ENCODE measurements at places on chromosomes 6 and 20.

GRCh38 chr6:156589281-156589680 is 187.9 kb upstream of the ARID1B start:
- DNase-seq, result no peak

GRCh38 chr20:11032611-11033010 is 358.8 kb upstream of the JAG1 start:
- no peak for DNase-seq

DNA sequence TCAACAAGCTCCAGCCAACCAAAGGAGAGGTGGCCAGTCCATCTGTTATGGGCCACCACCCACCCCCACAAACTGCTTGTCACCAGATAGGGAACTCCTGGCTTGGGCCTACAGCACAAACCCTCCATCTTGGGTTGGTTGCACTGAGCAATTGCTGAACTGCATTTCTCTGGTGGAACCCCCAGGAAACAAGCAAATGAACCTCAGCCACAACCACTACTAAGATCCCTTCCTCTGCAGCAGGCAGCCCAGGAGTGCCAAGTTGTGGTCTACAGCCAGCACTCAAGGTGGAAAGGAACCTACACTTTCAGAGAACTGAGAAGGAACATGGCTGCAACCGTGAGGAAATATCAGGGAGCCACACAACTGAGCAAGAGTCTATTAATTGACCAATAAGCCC is 171.6 kb downstream of the TMEM200A start:
- DNase-seq, result no peak

DNA sequence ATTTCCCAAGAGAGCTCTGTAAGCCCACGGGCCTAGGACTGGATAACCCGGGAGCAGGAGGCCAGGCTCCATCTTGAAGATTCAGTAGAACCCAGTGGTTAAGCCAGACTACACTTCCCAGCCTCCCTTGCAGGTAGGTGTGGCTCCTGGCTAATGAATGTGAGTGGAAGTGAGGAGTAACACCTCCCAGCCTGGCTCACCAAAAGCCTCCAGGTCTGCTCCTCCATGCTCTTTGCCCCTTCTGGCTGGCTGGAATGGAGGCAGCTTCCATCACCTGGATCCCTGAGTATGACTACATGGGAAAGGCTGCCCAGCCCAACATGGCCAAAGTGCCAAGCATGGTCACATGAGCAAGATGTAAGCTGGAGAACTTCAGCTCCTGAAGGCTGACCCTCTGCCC is 9.7 kb downstream of the LRRN4 start:
- DNase-seq, result no peak

- peak; percentile 15 for DNase-seq
These were observed 233.6 kb upstream of the SOX4 start for GRCh38 chr6:21359926-21360325.

DNA sequence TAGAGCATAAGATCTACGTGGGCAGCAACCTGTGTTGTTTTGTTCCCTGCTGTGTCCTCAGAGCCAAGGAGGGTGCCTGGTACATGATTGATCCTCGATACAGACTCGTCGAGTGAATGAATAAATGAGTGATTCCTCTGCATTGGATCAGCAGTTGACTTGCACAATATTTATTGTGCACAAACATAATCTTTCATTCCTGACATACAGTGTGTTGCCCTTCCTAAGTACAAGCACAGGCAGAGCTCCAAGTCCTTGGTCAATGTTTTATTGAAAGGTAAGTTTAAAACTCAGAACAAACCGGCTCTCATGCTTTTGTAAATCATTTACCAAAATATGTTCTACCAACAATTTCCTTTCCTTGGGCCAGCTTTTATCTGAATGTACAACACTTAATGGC is 57.4 kb downstream of the STMND1 start:
- DNase-seq, result no peak

DNA sequence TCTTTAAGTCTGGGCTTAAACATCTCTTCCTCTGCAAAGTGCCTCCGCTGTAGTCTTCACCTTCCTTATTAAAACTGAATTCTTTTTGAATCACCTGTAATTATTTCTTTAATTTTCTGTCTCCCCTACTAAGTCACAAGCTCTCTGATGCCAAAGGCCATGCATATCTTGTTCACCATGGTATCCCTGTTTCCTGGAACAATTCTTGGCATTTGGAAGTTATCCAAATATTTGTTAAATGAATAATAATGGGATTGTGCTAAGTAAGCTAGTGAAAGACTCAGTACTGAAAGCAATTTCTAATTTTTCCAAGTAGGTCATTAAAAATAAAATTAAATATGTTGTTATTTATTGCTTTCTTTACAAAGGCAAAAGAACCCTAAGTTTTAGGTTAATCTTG is 12.2 kb downstream of the SNAP91 start:
- DNase-seq, result no peak

- no peak for DNase-seq
These were observed 101.8 kb downstream of the YTHDF1 start for GRCh38 chr20:63114006-63114692.

- DNase-seq, result no peak
These were observed 402 bp upstream of the TAF8 start for GRCh38 chr6:42049948-42050296.

- DNase-seq, result no peak
These were observed 85.2 kb downstream of the ELOVL4 start for GRCh38 chr6:79862126-79862525.

GRCh38 chr20:32524829-32525501 is 60.2 kb downstream of the NOL4L start:
- DNase-seq, result peak; percentile 67

DNA sequence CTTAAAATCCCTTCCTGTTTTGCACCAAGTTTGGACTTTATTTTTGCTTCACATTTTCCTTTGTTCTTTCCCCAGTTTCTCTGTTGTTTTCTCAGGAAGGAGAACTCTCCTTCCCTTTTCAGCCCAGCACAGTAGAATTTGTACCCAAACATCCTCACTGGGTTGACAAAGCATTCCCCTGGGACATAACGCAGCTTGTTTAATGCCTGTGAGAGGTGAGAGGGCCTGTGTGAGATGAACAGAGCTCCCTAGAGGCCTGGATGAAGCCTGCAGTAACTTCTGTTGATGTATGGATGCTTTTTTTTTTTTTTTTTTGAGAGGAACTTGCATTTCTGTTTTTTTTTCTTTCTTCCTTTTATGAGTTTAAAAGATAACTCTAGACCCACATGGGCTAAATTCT is 104.9 kb upstream of the SLC22A23 start:
- DNase-seq, result no peak

DNA sequence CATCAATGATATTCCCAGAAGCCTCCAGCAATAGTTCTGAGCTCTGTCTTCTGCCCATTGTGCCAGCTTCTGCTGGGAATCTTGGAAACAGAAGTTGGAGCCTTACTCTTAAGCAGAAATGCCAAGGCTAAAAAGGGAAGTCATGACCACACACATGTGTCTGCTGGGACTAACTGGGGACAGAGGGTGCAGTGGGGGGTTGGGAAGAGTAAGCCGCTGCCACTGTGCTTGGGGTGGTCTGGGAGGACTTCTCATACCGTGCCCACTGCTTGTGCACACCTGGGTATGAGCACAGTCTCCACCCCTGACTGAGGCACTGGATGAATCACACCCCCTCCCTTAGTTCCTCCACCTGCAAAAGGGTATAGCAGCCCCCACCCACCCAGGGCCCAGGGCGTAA is 90.7 kb downstream of the CDC5L start:
- DNase-seq, result no peak

DNA sequence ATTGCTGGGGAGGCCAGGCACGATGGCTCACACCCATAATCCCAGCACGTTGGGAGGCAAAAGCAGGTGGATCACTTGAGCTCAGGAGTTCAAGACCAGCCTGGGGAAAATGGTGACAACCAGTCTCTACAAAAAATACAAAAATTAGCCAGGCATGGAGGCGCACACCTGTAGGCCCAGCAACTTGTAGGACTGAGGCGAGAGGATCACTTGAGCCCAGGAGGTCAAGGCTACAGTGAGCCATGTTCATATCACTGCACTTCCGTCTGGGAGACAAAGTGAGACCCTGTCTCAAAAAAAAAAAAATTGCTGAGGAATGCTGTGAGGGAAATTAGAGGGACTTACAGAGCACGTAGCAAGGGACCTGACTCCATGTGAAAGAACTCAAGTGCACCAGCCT is 40.8 kb upstream of the ID1 start:
- no peak for DNase-seq

DNA sequence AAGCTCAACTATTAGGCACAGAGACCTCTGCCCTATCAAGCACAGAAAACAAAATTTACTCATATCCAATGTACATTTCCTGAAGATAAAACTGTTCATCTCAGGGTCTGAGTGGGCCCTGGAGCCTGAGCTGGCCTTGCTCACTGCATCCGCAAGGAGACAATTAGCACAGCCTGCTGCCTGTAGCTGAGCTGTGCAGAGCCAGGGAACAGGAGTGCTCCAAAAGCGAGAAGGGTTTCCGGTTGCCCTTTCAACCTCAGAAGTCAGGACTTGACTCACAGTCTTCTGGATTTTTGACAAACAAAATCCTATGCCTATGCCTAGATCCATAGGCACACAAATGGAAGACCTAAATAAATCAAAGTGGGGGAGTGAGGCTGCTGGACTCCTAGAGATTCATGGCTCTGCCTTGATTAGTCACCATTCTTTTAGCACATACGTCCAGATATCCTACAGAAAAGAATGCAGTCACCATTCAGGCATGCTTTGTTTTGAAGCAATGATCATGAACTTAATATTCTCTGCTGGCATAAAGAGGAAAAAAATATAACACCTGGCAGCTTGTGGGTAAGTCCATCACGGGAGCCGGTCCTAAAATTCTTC is 73.5 kb downstream of the BFSP1 start:
- DNase-seq, result no peak

DNA sequence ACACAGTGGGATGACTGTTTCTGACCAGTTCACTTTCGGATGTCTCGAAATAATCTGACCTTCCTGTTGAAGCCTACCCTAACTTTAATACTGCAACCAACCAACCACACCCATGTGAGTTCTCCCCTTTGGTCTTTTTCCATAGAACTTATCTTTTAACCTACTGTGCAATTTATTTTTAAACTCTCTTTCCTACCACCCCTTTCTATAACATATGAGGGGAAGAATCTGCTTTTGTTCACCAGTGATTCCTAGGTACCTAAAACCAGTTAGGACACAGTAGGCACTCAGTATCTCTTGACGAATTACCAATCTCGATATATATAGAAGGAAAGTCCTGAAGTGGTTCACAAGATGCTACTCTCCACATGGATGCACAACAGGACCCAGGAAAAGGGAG is 7.0 kb downstream of the COX7A2 start:
- no peak for DNase-seq

GRCh38 chr6:84892671-84893070 is 128.3 kb upstream of the TBX18 start:
- DNase-seq, result no peak

DNA sequence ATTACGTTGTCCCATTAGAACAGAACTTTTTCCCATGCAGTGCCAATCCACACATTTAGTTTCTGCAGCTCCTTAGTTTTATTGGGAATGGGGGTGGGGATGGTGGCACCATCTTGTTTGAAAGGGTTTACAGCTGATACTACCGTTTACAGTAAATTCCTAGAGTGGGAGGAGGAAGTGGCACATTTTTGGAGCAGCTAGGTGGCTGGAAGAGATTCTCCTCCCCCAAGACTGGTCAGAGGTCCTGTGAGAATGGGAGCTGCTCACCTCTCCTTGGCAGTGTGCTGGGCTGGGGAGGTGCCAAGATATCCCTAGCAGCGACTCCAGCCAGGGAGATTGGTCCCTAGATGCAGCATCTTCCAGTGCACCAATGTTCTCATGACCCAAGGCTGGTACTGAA is 12.4 kb upstream of the CCN6 start:
- no peak for DNase-seq

- peak; percentile 84 for DNase-seq
These were observed 1.0 kb downstream of the LRP11 start for GRCh38 chr6:149862922-149863697.

DNA sequence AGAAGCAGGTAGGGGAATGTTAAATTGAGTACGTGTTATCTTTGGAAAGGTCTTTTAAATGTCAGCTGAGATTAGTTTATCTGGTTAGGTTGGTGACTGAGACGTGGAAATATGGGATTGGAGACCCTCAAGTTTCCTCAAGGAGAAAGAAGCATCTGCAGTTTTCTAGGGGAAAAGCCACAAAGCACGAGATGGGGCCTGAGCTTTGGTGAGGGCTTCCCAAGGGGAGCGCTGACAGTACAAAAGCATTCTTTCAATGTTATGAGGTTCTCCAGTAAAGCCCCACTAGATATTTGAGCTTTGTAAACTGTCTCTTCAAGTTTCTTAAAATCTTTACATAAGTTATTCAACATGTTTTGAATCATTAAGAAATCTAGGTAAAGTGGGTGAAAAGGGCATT is 19.6 kb upstream of the HS3ST5 start:
- DNase-seq, result no peak

DNA sequence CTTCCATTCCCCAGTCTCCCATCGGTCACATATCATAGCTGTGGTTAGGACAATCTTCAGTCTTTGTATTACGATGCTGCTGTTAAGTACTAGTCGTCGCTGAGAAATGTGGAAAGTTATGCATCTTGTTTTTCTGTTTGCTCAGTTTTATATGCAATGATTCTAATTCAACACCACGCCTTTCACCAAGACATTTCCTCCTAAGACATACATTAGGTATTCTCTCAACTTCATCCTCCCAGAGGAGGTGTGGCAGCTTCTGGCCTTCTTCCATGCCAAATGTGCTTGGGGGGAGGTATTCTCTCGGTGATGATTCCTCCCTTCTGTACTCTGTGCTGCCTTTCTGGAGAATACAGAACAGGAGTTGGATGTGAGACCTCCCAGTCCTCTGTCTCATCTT is 66.1 kb downstream of the B4GALT5 start:
- no peak for DNase-seq

GRCh38 chr6:15089569-15090144 is 156.2 kb upstream of the JARID2 start:
- DNase-seq, result no peak

DNA sequence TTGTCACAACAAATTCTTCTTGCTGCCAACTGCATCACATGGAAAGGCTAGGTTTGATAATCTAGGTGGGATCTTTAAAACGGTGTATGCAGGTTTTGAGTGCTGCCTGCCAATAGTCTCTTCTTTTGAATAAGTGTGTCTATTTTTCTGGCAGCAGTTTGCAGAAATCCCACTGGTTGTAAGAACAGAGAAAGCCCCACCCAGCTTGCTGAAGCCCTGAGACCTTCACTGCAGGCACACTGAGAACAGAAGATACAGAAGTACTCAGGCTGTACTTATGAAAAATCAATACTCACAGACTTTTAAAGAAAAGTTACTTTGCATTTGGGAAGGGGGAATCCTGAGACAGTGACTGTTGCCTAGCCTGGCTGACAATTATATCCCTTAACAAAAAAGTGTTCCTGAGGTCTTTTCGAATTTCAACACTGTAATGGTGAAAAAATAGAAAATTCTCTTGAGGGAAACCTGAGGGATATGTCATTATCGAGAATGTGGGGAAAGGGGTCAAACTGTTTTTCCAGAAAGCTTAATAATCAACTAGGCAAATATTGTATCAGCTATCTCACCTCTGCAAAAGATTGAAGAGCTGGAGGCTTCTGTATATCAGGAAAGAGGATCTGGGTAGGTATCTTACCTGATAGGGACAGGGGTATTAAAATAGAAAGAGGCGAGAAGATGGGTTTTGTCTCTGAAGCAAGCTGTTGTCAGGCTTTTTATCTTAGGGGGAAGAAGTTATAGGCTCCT is 199.9 kb downstream of the LRFN2 start:
- DNase-seq, result no peak

- DNase-seq, result no peak
These were observed 199.3 kb upstream of the SHLD1 start for GRCh38 chr20:5550733-5551529.
